ENCODE measurements at places on chromosomes 4 and X. TPM values are rescaled to one million over a fixed set of nuclear protein-coding genes. Genes with fewer than 3 reads are reported as not detected.
A peak's percentile ranks its signal among the peaks of the same experiment; 100 is the strongest.

DNA sequence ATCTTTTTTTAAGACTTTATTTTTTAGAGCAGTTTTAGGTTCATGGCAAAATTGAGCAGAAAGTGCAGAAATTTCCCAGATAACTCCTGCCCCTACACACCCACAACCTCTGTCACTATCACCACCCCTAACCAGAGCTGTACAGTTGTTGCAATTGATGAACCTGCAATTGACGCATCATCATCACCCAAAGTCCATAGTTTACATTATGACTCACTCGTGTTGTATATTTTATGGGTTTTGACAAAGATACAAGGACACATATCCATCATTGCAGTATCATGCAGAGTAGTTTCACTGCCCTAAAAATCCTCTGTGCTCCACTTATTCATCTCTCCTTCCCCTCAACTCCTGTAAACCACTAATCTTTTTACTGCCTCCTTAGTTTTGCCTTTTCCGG, 34.5 kb upstream of the WAS start:
- H3K4me1 ChIP-seq, result peaks cover 3% of the 10 kb centered on the region
- H3K27me3 ChIP-seq, result no peaks in the 10 kb centered on the region
- no peaks in the 10 kb centered on the region for H3K36me3 ChIP-seq
- no peak for DNase-seq

DNA sequence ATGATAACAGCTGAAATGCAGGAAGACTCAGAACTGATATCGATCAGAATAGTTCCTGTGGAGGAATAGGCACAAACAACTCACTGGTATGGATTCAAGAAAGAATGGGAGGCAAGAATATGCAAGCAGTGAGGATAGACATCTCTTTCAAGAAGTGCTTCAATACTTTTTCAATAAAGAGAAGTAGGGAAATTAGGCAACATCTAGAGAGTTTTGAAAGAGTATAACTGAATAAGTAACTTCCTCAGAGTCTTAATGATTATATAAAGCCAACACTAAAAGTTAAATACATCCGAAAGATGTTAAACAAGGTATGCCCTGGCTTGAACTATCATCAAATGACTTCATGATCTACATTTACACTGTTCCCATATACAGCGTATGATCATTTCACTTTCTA, 1443.0 kb downstream of the PCDH7 start:
- H3K27ac ChIP-seq, result no peak overlapping the region
- no peaks in the 10 kb centered on the region for H3K36me3 ChIP-seq
- no peak for DNase-seq
- H3K4me3 ChIP-seq, result no peak overlapping the region
- H3K27me3 ChIP-seq, result no peaks in the 10 kb centered on the region
- H3K4me1 ChIP-seq, result no peaks in the 10 kb centered on the region

GRCh38 chr4:147723326-147723725, 8.6 kb upstream of the ARHGAP10 start:
- H3K4me3 ChIP-seq, result no peak overlapping the region
- H3K27me3 ChIP-seq, result no peaks in the 10 kb centered on the region
- H3K4me1 ChIP-seq, result no peaks in the 10 kb centered on the region
- no peaks in the 10 kb centered on the region for H3K36me3 ChIP-seq

DNA sequence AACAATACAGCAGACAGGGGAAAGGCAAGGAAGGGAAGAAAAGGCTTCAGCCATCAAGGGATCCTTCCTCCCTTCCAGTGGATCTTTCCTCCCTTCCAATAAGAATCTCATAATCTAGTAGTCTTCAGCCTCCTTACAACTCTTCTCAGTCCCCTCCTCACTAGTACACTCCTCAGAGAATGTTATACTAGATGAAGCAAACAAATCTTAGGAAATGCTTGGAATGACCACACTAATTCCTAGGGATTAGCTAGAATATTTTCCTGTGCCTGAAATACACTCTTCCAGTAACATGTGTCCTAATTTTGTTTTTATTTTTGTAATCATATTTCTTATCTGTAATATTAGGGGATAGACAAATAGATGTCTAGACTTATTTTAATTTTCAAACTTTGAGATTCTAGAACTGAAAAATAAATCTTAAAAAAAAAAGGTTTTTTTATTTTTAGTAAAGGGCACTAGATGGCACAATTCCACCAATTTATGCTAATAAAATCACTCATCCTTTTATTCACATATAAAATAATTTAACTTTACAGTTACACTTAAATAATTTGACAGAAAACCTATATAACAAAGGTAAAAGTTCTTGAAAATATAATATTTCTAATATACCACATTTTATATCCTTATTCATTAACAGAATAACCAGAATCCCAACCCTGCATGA, 7.0 kb upstream of the STPG2 start:
- no peak overlapping the region for H3K4me3 ChIP-seq
- no peak for DNase-seq
- H3K27ac ChIP-seq, result no peak overlapping the region
- no peaks in the 10 kb centered on the region for H3K36me3 ChIP-seq
- H3K4me1 ChIP-seq, result no peaks in the 10 kb centered on the region
- H3K27me3 ChIP-seq, result no peaks in the 10 kb centered on the region

GRCh38 chr4:151462554-151462953, 53.6 kb downstream of the FHIP1A start:
- H3K4me3 ChIP-seq, result no peak overlapping the region
- no peaks in the 10 kb centered on the region for H3K4me1 ChIP-seq
- no peak overlapping the region for H3K27ac ChIP-seq
- no peak for DNase-seq

DNA sequence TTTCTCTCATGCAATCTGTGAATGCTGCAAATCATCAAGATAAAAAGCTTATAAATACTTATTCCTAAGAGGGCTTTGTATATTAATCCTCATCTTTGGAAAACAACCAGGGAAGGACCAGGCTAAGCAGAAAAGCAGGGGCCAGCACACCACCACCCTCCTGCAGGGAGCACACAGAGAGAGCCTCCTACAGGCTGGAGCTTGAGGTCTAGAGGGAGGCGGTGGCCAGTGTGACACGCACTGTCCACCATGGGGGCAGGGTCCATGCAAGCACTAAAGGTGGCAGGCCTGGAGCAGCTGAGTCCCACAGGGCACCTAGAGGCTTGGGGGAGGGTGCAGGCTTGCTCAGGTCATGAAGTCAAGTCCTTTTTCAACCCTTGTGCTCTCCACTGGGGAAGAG, 236.9 kb downstream of the TACR3 start:
- H3K27me3 ChIP-seq, result no peaks in the 10 kb centered on the region
- DNase-seq, result no peak
- H3K27ac ChIP-seq, result no peak overlapping the region
- no peak overlapping the region for H3K4me3 ChIP-seq
- no peaks in the 10 kb centered on the region for H3K36me3 ChIP-seq

The PAQR3 gene
- 29.5 TPM for total RNA-seq

GRCh38 chrX:42149765-42150164, 226.4 kb upstream of the CASK start:
- no peak for DNase-seq
- no peaks in the 10 kb centered on the region for H3K27me3 ChIP-seq
- H3K4me3 ChIP-seq, result no peak overlapping the region
- H3K4me1 ChIP-seq, result peaks cover 2% of the 10 kb centered on the region
- H3K27ac ChIP-seq, result no peak overlapping the region

The HTRA3 gene
- not detected for total RNA-seq

DNA sequence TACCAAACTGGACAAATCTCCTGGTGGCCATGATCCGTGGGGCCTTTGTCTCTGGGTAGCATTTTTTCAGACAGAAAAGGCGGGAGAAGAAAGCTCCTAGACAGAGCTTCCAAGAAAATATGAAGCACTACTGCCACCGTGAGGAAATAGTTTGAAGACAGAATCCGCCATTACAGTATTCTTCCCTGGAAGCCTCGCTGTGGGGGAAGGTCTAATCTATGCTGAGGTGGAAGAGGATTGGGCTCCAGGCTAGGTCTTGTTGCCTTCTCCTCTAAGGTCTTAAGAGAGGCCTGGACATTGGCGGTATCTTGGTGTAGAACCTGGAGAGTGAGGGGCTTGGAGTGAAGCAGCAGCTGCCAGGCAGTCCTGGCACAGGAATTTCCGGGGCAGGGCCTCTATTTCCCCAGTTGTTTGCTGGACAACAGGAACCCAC, 218.9 kb downstream of the OR13H1 start:
- H3K27ac ChIP-seq, result no peak overlapping the region
- H3K36me3 ChIP-seq, result no peaks in the 10 kb centered on the region
- no peak for DNase-seq

The MEPE gene
- not detected for total RNA-seq

The SPACA5 gene
- total RNA-seq, result not detected

- no peaks in the 10 kb centered on the region for H3K27me3 ChIP-seq
- no peaks in the 10 kb centered on the region for H3K36me3 ChIP-seq
- peak overlapping the region; percentile 9 for H3K27ac ChIP-seq
- no peak overlapping the region for H3K4me3 ChIP-seq
Observed at GRCh38 chr4:142351958-142352357, 494.1 kb downstream of the INPP4B start.

DNA sequence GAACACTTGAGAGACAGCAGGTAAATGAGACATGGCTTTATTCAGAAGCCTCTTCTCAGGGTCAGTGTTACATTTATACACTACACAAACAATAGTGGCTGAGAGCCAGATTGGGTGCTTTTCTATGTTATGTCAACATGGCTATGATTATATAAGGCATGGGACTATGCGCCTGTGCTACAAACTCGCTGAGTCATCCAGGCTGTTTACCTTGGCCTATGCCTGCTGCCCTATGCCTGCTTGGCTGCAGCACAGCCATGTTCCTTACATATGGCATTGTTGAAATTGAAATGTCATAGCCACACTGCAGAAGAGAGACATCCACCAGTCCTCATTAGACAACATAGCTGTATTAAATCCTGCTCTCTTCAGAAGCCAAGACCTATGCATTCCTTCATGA, 236.3 kb upstream of the NWD2 start:
- H3K27me3 ChIP-seq, result no peaks in the 10 kb centered on the region
- H3K36me3 ChIP-seq, result no peaks in the 10 kb centered on the region
- no peak overlapping the region for H3K4me3 ChIP-seq
- no peak overlapping the region for H3K27ac ChIP-seq
- no peak for DNase-seq
- no peaks in the 10 kb centered on the region for H3K4me1 ChIP-seq

DNA sequence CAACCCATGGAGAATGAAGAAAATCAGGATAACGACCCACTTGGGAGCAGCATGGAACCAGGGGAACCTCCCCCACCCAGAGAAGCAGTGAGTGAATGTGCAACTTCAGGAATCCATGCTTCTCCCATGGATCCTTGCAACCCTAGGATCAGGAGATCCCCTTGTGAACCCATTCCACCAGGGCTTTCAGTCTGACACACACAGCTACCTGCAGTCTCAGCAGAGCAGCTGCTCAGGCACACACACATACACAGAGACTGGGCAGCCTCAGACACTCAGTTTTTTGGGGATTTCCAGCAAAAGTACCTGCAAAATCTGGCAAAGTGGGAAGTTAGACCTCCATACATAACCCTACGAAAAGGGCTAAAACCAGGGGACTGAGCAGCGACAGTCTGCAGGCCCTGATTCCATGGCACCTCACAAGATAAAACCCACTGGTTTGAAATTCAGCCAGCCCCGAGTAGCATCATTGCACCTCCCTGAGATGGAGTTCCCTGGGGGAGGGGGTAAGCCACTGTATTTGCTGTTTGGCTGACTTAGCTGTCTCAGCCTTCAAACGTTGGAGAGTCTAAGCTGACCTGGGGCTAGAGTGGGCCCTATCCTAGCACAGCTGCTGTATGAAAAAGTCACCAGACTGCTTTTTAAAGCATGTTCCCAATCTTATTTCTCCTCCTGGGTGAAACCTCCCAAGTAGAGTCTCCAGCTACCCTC, 737.5 kb upstream of the NDST4 start:
- no peaks in the 10 kb centered on the region for H3K36me3 ChIP-seq
- H3K4me1 ChIP-seq, result no peaks in the 10 kb centered on the region
- H3K27me3 ChIP-seq, result no peaks in the 10 kb centered on the region
- DNase-seq, result no peak

DNA sequence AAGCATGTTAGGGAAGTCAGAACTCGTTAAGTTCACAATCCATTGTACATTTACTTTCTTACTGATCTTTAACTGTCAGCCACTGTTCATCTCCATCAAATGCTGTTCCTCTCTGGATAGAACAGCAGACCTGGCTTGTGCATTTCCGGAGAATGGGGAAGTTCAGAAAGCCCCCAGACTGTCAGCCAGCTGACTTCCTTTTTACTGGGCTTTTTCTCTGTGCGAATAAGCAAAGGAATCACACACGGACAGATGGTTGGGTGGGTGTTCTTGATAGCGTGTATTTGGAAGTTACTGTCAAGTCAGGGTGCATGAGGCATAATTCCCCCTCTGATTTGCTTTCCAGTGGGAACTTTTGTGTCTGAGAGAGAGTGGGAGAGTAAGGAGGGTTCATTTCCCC, 56.8 kb downstream of the TSPAN7 start:
- H3K27ac ChIP-seq, result no peak overlapping the region
- H3K4me1 ChIP-seq, result no peaks in the 10 kb centered on the region
- DNase-seq, result no peak
- no peak overlapping the region for H3K4me3 ChIP-seq
- H3K27me3 ChIP-seq, result peaks cover 3% of the 10 kb centered on the region
- H3K36me3 ChIP-seq, result no peaks in the 10 kb centered on the region

GRCh38 chr4:55087009-55087912, 38.1 kb downstream of the KDR start:
- H3K4me3 ChIP-seq, result no peak overlapping the region
- no peaks in the 10 kb centered on the region for H3K27me3 ChIP-seq
- no peak overlapping the region for H3K27ac ChIP-seq

GRCh38 chrX:72201836-72202536, 20.4 kb downstream of the PIN4 start:
- H3K4me1 ChIP-seq, result no peaks in the 10 kb centered on the region
- H3K27me3 ChIP-seq, result no peaks in the 10 kb centered on the region
- peaks cover 6% of the 10 kb centered on the region for H3K36me3 ChIP-seq
- no peak for DNase-seq
- no peak overlapping the region for H3K27ac ChIP-seq
- no peak overlapping the region for H3K4me3 ChIP-seq

- no peak overlapping the region for H3K4me3 ChIP-seq
- no peaks in the 10 kb centered on the region for H3K4me1 ChIP-seq
- no peak overlapping the region for H3K27ac ChIP-seq
Observed at GRCh38 chrX:96474741-96475125, 209.9 kb upstream of the DIAPH2 start.

GRCh38 chrX:13380211-13380610, 60.4 kb upstream of the ATXN3L start:
- DNase-seq, result no peak
- H3K27ac ChIP-seq, result no peak overlapping the region
- H3K4me3 ChIP-seq, result no peak overlapping the region
- no peaks in the 10 kb centered on the region for H3K4me1 ChIP-seq
- no peaks in the 10 kb centered on the region for H3K27me3 ChIP-seq

DNA sequence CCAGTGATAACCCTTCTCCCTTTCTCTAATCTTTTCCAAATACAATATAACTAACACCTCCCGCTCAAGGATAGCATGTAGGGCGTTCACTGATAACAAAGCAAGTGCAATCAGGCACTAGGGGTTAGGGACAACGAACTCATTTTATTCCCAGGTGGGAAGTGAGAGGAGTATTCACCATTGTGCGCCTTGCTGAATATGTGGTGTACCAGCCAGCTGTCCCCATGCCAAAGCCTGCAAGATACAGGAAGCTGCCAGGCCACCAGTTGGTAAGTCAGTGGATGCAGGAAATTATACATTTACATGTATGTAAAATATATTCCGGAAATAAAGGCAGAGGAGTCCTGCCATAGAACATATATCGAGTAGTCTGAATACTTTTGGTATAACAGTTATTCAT, 6.3 kb upstream of the HPRT1 start:
- DNase-seq, result no peak
- H3K27me3 ChIP-seq, result no peaks in the 10 kb centered on the region
- no peak overlapping the region for H3K27ac ChIP-seq

All from CD4-positive, alpha-beta T cell (primary cell).